ENCODE measurements at places on chromosomes 16 and 17.

DNA sequence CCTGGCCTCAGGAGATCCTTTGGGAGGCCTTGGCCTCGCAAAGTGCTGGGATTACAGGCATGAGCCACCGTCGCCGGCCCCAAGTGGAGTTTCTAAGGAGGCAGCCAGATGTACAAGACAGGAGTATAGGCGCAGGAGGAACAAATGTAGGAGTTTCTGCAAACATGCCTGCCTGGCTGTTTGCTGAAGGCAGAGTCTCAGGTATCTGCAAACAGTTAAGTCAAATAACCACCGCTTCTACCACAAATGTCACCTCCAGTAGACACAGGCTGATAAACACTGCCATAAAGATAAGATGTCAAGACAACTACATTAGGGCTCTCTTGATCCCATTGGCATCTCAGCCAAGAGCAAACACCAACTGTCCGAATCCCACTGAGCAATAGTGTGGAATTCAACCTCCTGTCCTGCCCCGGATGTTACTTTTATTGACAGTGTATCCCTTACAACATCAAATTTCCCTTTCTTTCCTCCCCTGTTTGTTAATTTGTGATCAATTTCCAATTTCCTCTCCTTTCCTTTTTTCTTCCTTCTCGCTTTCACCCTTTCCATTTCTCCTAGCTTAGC is 5.6 kb upstream of the COG1 start:
- DNase-seq: no peak

DNA sequence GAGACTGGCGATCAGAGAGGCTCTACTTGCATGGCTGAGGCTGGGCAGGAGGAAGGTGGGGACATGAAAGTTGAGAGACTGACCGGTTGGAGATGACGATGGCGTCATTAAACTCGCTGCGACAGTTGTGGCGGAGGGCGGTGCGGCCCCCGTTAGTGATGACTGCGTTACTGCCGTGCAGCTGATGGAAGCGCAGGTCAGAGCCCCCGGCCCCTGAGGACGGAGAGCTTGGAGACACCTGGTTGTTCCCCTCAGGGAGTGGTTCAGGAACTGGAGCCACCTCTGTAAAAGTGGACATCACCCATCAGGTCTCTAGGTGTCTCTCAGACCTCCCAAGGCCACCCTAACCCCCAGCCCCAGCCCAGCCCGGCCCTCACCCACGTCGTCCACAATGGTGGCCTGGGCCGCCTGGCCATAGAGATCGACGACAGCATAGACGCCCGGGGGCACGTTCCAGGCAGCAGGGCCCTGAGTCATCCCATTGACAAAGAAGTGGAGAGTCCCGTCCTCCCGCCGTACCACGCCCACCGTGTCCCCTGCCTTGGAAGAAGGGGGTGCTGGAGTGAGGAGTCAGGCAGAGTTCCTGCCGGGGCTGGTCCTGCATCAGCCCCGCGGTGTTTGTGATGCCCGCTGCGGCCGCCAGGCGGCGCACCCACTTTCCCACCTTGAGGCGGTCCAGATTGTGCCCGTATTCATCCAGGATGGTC is 5.3 kb downstream of the NEURL4 start:
- DNase-seq: peak; percentile 70

- no peak for DNase-seq
These were observed 18.2 kb upstream of the KCNJ12 start for GRCh38 chr17:21357696-21358656.

- no peak for DNase-seq
These were observed 91.3 kb downstream of the MAF start for GRCh38 chr16:79509211-79509631.

- no peak for DNase-seq
These were observed 165.4 kb downstream of the AIPL1 start for GRCh38 chr17:6269478-6269877.

- no peak for DNase-seq
These were observed 9.2 kb downstream of the HSBP1 start for GRCh38 chr16:83817022-83817421.
